ENCODE measurements at places on chromosomes 3 and 15.

DNA sequence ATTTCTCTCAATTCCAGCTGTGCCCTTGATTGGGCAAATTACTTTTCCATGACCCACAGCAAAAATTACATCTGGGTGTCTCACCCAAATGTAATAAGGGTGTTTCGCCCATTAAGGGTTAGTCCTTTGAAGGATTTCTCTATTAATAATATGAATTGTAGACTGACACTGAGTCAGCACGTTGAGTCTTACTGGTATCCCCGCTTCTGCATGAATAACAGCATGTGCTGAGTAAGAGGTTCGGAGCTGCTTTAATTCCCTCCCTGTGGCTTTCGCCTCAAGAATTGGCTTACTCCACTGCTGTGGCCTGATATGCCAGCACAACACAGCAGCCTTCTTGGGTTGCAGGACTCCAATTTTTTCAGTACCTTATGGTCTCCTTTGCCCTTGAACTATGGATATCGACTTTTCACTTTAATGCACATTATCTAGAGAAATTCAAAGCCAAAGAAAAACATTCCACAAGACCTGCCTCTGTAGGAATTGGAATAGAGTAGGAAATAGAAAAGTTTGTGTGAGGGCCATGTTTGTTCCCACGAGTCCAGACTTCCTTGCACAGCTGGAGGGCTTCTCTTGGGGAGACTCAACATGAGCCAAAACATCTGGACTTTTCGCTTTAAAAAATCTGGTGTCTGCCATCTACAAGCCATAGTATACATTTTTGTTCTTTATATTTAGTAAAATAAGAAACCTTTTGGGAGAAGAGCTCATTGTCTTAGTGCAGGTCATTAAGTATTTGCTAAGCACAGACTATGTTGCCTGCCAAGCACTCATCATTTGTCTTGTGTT is 20.7 kb upstream of the ERC2 start:
- DNase-seq, result no peak

DNA sequence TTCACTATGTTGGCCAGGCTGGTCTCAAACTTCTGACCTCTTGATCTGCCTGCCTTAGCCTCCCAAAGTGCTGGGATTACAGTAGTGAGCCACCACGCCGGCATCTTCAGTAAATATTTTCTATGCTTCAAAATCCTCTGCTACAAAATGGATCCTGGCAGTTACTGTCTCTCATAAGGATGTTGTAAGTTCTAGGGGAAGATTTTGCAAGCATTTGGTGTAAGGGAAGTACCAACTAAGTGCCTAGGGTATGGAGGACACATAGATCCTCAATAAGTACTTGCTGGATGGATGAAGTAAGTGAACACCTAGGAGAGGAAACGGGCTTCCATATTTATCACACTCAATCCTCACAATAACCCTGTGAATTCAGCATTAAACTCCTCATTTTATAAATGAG is 6.6 kb downstream of the TM4SF4 start:
- no peak for DNase-seq

GRCh38 chr3:147925272-147925671 is 516.1 kb downstream of the ZIC1 start:
- DNase-seq, result no peak

DNA sequence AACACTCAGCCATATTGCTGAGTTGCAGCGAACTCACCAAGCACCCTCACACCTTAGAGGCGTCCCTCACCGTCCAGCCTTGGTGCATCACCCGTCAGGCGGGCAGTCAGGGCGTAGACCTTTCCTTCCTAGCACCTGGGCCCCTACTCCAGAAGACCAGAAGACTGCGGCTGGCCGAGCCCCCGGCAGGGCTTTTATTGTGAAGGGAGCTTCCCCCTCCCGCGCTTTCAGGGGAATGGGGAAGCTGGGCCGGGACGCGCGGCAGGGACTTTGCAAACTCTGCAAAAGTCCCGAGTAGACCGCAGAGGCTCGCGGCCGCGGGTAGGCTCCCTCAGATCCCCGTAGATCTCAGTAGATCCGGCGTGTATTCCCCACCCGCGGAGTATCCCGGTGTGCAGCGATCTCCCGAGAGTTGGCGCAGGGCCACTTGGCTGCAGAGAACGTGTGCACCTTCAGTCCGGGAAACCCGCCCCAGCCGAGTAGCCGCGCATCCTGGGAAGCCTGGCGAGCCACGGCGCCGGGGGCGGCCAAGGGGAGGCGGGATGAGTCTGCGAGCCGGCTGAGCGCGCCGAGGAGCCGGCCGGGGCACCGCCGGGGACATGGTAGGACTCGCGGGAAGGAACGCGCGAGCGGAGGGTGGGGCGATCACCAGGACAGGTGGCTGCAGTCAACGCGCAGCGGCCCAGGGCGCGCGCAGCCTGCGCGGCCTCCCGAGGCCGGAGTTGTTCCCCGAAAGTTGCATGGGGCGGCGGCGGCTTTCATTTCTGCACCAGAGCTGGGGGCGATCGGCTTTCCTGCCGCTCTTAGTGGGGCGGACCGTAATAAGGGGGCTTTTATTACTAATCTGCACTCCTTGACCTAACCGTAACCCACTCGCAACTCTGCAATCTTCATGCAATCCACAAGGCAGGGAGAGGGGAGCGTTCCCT is at the start of gene GASK1A:
TSS of gene GASK1A (plus strand) at position 268 of the 929 bp plus-strand sequence. CDS start at position 600, 332 bp downstream.
- peak; percentile 4 for DNase-seq

- no peak for DNase-seq
Measured at GRCh38 chr3:63896332-63897030, 15.7 kb downstream of the SCAANT1 start.

DNA sequence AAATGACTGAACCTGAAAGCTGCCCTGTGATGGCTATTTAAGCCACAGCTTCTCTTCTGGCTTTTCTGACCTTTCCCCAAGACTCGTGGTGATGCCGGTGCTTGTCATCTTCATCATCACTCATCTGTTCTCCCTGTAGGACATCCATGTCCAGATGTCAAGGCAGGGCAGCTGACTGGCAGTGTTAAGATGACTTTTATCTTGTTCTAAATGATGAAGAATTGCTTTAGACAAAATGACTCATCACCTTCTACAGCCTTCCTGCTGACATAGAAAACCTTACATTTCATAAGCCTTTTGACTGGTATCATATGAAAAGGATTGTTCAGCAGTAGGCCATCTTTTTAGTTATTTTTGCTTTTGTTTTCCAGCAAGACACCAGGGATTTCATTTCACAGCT is 67.0 kb upstream of the GPR149 start:
- DNase-seq, result no peak

DNA sequence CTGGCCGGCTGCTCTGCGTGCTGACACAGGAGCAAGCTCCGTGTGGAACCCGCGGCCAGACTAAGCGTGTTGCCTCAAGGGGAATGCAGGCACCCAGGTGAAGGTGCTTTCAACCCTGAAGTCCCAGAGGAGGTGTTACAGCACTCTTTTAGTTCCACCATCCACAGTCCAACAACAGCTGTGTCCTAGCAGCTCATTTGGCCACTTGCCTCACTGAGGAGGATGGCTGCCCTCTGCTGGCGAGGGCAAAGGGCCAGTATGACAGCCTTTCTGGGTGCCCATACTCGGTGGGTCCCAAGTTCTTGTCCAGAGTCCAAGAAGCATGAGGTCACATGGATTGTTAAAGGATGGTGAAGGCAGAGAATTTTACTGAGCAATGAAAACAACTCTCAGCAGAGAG is 87.8 kb downstream of the C3orf85 start:
- DNase-seq, result no peak

All from CD4-positive, alpha-beta T cell treated with Interleukin-6 at 100 ng/mL for 8 hours (primary cell).